ENCODE measurements at places on chromosomes 5 and 9.

- DNase-seq, result no peak
Observed at GRCh38 chr5:2901096-2901495, 149.6 kb upstream of the IRX2 start.

GRCh38 chr5:23649594-23649993 is 142.2 kb downstream of the PRDM9 start:
- DNase-seq, result no peak

DNA sequence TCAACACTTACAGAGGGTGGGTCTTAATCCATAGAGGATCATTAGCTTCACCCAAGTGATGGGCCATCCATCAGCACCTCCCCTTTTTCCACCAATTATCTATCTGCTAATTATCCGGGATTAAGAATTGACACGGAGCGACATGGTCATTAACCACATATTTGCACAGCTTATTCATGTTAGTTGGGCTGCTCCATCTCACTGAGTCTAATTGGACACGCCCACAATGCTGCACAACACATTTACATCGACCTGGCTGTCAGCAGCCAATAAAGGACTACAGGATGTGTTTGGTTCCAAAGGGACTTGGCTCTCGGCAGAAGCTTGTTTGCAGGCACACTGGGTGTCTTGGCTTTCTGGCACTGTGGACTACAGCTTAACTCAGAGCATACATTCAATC is 21.6 kb downstream of the FOXE1 start:
- no peak for DNase-seq

- no peak for DNase-seq
Observed at GRCh38 chr5:170117736-170118135, 12.0 kb downstream of the FOXI1 start.

DNA sequence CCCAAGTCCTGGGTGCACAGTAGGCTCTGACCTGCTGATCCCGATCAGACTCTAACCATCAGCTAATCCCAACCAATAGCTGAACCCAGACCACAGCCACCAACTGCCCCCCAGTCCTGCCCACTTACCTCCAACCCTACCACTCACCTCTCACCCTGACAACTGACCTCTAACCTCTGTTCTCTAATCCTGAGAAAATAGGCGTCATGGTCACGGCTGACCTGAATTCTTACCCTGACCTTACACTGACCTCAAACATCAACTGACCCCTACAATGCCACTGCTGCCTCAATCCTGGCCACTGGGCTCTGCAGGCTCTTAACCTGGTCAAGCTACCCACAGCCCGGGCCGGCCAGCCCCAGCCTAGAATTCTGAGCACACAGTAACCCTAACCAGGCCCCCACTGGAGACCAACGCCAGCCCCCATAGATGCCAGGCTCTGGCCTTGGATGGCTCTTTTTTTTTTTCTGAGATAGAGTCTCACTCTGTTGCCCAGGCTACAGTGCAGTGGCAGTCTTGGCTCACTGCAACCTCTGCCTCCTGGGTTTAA is 63.8 kb upstream of the ASS1 start:
- DNase-seq, result no peak
